ENCODE measurements at places on chromosomes 16 and 17.

DNA sequence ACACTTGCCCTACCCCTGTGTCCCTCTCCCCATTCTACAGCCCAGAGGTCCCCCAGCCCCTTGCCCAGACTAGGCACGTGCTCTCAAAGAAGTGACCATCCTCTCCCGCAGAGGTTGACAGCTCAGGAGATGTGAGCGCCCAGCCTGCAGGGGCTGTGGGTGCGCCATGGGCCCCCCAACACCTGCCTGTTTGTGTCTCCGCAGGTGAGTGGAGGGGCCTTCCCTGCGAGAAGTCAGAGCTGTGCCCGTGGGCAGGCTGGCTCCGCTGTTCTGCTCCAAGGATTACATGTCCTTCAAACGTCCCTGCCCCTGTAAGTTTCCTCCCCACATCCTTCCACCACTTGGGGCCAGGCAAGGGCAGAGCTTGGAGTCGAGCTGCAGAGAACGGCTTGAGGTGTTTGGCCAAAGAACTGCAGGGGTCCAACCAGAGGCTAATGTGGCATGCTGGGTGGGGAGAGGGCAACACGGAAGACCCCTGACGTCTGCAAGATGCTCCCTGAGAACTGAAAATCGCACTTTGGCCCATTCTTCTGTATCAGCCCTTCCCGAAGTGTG lies 10.4 kb downstream of the BEAN1 start:
- no peak for ATAC-seq

DNA sequence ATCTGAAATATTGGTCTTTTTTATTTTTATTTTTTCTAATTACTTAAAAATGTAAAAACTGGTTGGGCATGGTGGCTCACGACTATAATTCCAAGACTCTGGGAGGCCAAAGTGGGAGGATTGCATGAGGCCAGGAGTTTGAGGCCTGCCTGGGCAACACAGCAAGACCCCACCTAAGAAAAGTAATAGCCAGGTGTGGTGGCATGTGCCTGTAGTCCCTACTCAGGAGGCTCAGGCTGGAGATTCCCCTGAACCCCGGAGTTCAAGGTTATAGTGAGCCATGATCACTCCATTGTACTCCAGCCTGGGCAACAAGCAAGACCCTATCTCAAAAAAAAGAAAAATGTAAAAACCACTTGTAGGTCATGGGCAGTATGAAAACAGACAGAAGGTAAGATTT lies 36.8 kb upstream of the CDH3 start:
- ATAC-seq = no peak

DNA sequence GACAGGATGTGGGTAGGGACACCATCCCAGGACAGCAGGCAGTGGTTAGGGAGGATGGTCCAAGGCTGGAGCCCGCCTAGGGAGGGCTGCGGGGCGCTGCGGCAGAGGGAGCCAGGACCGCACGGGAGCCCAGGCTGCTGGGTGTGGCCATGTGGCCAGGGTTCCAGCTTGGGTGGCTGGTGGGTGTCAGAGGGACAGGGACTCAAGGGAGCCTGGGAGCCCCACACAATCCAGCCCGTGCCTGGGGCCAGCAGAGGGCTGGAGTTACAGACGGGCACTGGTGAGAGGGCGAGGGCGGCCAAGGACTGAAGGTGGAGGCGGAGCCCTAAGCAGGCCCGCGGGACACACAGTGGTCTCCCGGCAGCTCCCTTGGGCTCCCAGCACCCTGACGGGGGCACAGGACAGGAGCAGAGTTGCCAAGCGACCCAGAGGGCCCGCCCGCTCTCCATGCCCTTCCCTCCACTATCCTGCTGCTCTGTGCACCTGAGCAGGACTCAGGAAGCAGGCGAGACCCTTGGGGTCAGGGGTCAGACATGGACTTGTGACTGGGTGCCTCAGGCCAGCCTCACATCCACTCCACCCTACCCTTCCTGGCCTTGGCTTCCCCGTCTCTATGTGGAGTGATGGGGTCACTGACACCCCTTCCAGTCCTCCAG lies 7.1 kb downstream of the MRPL28 start:
- no peak for ATAC-seq

DNA sequence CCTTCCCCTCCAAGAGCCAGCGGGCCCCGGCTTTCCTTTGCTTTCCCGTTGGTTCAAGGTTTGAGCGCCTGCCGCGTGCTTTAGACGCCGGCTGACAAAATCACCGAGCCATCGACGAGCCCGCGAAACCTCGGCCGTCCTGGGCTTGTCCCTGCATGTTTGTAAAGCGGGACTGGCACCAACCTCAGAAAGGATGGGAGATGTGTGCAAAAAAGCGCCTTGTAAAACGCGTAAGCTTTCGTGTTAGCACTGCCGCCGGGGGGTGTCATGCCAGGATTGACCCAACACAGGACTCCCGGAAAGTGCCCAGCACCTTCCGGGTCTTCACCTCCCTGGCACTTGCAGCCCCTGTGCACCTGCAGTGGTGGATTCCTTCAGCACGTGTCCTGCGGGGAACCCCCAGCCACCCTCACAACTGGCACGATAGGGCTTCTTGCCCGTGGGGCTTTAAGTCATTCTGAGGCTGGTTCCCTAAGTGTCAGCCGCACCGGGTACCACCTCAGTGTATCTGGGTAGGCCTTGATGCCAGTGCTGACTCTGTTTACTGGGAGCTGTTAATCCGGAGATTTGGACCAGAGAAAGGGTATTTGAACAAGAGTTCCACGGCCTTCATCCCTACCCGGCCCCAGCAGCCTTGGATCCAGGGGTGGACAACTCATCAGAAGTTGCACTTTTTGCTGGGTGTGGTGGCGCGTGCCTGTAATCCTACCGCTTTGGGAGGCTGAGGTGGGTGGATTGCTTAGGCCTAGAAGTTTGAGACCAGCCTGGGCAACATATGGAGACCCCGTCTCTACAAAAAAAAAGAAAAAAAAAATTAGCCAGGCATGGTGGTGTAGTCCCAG lies 817 bp downstream of the NDUFAF8 start:
- ATAC-seq = peak; percentile 12

GRCh38 chr17:67629971-67630320 lies 87.8 kb upstream of the NOL11 start:
- peak; percentile 46 for ATAC-seq

DNA sequence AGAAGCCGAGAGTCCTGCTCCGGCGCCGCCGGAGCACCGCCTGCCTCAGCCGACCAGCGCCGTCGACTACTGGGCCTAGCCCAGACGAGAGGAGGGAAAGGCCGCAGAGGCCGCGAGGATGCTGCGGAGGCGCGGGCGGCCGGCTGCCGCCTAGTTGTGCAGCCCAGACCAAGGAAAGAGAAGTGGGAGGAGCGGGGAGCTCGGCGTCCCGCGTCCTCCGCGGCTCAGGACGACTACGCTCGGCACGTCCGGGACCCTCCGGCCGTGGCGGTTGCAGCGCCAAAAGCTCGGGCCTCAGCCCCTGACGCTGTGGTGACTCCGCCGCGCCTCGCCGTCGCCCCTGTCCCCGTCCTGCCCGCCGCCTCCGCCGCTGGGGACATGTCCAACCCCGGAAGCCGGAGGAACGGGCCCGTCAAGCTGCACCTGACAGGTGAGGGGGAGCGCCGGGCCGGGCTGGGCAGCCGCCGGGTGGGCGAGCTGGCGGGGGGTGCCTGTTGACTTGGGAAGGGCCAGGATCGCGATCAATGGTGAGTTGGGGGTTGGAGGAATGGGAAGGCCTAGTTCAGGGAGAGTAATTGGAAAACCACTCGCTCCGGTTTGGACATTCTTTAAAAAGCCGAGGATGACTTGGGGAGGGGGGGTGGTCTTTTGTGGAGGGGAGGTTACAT lies 37.7 kb downstream of the RNF135 start:
- ATAC-seq = peak; percentile 76
